ENCODE measurements at places on chromosomes 3 and 15. TPM values are rescaled to one million over a fixed set of nuclear protein-coding genes. Genes with fewer than 3 reads are reported as not detected.

Gene SH3GL3
- 0.46 TPM for total RNA-seq

Gene CCDC191
- total RNA-seq = 1.7 TPM

Gene GAP43
- not detected for total RNA-seq

Gene PLA2G4E
- total RNA-seq = not detected

Gene SPATA12
- total RNA-seq = 0.46 TPM

Gene ADAMTS9
- total RNA-seq = 0.87 TPM

Gene ADCY5
- 0.50 TPM for total RNA-seq

Gene PLSCR1
- total RNA-seq = 38.0 TPM

Gene RNF7
- 139 TPM for total RNA-seq

Gene WDR93
- total RNA-seq = 0.15 TPM

Gene TMCO5A
- total RNA-seq = not detected

Gene SI
- total RNA-seq = not detected

Gene MRPL47
- total RNA-seq = 38.5 TPM

Gene EHD4
- 13.0 TPM for total RNA-seq

Gene CAND2
- 0.40 TPM for total RNA-seq

Gene BOC
- total RNA-seq = 8.2 TPM

Gene ROPN1B
- not detected for total RNA-seq

Gene ACTRT3
- 2.5 TPM for total RNA-seq

Gene RPS27L
- 395 TPM for total RNA-seq
